H54 (cell line): ENCODE measurements at places on chromosomes 5 and 9.

DNA sequence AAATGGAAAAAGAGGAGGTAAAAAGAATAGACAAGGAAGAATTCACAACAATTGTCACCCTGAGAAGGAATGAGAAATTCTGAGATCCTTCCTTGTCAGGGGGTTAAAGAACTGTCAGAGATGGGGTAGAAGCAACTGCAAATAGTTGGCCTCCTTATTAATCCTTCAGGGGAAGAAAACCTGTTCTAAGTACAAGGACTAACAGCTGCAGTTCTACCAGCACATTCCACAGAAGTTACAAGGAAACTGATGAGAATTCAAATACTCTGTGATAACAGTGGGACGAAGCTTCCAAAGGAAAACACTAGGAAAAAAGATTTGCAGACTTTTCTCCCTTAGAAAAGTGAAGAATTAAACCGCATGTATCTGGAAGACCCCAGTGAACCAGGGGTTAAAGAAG, 93.7 kb downstream of the OR2K2 start:
- no peak for DNase-seq

GRCh38 chr9:75071530-75072122, 16.3 kb downstream of the NMRK1 start:
- DNase-seq = no peak

- DNase-seq = no peak
Observed at GRCh38 chr5:83066548-83067110, 10.6 kb downstream of the TMEM167A start.

DNA sequence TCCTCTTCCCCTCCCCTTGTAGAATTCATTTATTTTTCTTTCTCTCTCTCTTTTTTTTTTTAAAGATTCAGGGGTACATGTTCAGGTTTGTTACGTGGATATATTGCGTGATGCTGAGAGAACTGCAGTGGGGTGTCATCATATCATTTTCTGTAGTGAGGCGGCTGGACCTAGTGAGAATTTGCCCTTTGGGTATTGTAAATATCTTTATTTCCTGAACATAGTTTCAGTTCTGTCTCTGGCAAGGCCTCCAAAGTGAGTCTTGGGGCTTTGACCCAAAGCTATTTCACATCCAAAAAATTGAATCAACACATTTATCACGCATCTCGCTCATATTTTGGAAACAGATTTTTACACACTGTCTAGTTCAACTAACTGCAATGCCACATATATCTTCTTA, 25.4 kb upstream of the MYOT start:
- no peak for DNase-seq
